ENCODE measurements at places on chromosomes 2 and 18.

GRCh38 chr18:47168913-47169312 is 7.3 kb downstream of the IER3IP1 start:
- no peak for DNase-seq

GRCh38 chr2:122543815-122544214 is 788.4 kb downstream of the TSN start:
- DNase-seq, result no peak

DNA sequence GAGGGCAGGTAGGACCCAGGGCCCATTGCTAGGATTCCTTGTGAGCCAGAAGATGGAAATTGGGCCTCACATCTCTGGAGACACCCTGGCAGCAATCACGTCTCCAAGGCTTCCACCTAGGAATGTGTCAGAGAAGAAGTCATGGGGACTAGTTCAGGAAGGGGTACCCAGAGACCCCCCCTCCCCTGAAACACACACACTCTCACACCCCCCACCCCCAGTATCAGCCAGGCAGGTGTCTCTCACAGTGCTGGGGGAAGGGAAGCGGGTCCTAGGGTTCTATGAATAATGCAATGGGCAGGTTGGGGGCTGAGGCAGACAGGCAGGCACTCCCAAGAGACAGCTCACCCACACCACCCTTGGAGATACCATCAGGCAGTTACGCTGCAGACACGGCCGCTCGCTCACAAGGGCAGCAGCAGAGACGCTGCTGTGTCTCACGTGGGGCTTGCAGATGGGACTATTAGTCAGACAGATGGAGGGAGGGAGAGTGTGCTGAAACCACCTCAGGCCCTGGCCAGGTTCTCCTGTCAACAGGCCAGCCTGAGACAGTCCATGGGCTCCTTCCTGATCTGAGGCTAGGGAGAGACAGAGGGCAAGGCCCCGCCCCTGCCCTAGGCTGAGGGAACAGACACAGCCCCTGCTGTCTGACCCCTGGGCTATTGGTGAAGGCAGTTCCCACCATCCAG is 134.6 kb downstream of the CYP26B1 start:
- DNase-seq, result no peak

GRCh38 chr18:32037616-32038015 is 19.0 kb downstream of the RNF125 start:
- no peak for DNase-seq

GRCh38 chr2:37349231-37349860 is 4.9 kb downstream of the QPCT start:
- DNase-seq, result no peak

DNA sequence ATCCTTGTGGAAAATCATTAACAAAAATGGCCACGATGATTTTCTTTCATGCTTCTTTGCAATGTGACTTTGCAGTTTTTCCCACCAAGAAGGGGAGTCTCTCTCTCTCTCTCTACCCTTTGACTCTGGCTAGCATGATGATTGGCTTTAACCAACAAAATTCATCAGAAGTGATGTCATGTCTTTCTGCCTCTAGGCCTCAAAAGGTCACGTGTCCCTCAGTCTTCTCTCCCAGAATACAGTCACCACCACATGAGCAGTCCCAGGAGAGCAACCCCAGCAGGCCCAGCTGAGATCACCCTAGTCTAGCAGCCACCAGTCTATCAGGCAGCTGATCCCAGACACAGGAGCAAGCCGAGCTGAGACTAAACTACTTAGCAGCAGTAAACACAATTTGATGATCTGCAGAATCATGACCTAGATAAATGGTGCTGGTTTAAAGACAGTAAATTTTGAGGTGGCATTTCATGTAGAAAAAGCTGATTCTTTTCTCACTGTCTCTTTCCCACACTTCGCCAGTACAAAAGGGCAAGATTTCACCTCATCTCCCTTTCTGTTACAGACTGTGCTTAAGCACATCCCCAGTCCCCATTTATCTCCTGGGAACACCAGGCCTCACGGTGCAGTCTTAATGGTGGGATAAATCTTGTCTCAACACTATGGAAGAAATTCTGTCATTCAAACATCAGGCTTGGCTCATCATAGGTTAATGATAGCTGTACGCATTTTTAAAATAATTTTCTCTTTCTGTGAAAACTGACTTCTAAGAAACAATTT is 132.7 kb downstream of the SCG2 start:
- DNase-seq, result no peak

DNA sequence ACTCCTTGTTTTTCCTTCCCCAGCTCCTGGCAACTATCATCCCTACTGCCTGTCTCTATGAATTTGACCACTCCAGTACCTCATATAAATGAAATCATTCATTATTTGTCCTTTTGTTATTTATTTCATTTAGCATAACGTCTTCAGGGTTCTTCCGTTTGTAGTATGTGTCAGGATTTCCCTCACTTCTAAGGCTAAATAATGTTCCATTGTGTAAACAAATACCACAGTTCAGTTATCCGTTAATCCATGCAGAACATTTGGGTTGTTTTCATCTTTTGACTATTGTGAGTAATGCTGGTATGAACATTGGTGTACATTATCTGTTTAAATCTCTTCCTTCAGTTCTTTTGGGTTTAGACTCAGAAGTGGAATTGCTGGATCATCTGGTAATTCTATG is 18.8 kb downstream of the DYNC2LI1 start:
- DNase-seq, result no peak

DNA sequence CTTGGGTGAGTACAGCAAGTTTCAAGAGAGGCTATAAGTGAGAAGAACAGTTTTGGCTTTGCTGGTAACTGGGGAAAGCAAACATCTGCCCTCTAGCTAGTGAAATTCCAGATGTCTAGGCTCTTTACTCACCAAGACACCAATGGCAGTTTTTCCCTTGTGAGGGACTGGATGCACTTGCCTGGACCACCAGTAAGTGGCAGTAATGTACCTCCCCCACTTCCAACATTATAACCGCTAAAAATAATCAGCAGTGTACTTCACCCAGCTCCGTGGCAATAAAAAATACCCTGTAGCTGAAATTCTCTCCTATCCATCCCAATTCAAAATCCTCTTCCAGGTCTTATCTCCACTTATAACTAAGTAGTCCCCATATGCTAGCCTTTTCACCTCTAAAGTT is 383.9 kb downstream of the ARHGAP15 start:
- peak; percentile 10 for DNase-seq

GRCh38 chr2:66782780-66783361 is 347.9 kb downstream of the MEIS1 start:
- no peak for DNase-seq
